COLO829 (cell line): ENCODE measurements at places on chromosomes 2 and 18.

DNA sequence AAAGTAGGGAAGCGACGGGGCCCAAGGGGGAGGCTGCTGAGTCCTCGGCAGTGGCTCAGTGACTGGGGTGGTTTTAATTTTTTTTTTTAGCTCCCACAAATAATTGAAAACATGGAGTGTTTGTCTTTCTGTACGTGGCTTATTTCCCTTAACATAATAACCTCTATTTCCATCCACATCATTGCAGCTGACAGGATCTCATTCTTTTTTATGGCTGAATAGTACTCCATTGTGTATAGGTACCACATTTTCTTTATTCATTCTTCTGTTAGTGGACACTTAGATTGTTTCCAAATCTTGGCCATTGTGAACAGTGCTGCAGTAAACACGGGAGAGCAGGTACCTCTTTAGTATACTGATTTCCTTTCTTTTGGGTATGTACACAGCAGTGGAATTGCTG is 65.1 kb downstream of the ASAP2 start:
- DNase-seq, result no peak

DNA sequence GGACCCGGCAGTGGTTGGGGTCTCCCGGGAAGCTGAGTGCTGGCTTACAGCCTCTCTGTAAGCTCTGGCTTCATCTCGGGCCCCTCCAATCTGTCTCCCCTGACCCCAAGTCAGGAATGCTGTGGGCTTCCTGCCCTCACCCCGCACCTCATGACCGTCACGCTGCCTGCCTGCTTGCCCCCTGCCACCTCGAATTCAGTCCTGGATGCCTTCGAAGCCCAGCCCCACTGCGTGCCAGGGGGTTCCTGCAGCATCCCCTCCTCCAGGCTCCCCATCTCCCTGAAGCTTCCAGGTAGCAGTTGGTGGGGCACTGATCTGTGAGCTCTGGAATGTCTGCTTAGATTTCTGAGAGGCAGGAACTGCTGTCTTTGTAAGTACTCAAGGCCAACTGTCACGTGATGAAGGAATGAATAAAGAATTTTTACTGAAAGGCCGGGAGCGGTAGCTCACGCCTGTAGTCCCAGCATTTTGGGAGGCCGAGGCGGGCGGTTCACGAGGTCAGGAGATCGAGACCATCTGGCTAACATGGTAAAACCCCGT is 6.5 kb downstream of the CLHC1 start:
- DNase-seq, result no peak

- no peak for DNase-seq
Observed at GRCh38 chr2:168244318-168244717, 3.1 kb downstream of the STK39 start.

DNA sequence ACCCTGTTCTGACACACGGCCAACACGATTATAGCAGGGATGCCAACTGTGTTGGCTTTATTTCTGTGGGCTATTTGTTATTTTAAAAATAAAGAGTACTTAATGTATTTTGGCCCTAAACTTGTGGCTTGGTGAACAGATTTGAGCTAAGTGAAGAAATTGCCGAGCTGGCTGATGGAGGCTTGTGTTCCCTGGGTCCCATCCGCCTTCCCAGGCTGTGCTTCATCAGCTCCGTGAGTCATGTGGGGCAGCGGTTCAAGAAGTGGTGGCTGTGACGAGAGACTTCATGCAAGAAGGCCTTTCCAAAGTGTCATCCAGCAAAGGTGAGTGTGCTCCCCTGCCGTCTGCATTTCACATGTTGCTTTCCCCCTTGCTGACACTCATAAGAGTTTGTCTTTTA is 73.6 kb upstream of the NCK2 start:
- no peak for DNase-seq

DNA sequence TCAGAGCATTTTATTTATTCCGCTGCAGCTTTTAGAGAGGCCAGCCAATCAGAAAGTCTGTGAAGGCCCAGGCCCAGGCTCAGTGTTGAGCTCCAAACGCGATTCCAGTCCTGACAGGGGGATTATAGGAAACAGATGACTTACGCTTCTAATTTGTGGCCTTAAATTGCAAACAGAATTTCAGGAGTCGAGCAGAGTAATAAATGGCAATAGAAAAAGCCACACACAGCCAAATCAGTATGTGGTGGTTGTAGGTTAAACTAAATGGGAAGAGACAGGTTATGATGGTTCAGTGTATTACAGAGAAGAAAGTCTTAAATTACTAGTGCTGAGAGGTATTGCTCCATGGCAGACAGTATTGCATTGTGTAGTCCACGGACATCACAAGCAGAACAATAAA is 131.0 kb upstream of the ZEB2 start:
- no peak for DNase-seq

DNA sequence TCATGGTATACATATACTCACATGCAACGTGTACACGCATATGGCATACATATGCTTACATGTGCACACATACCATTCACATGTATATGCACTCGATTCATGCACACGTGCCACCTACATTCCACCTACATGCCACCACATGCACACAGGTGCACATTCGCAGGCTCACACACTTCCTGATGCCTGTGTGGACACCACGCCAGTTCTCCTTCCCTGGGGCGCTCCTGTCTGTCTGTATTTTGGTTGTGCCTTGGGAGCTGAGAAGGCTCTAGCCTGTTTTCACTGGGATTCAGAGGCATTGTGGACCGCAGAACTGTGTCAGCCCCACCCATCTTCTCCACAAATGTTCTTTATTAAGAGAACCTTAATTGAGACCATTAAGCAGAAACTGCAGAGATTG is 96.6 kb upstream of the CTDP1 start:
- no peak for DNase-seq
